ENCODE measurements at places on chromosomes 11 and 22. TPM values are rescaled to one million over a fixed set of nuclear protein-coding genes. Genes with fewer than 3 reads are reported as not detected.
A peak's percentile ranks its signal among the peaks of the same experiment; 100 is the strongest.

DNA sequence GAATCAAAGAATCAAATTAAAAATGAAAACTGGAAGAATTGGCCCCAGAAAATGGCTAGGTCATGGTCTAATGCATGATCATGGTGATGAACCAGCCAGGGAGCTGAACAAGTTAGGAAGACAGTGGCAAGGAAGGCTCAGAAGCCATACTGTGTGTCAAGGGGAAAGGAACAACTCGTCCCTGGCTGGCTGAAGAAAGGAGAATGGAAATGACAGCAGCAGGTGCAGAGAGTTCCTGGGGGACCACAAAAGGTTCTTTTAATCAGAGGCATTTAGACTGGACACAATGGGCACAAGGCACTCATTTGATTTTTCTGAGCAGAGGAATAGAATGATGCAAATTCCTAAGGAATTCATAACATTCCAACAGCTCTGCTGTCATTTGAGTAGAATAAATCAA, 209.9 kb downstream of the LARGE1 start:
- no peaks in the 10 kb centered on the region for H3K27me3 ChIP-seq
- DNase-seq: no peak
- H3K27ac ChIP-seq: no peak overlapping the region
- no peak overlapping the region for H3K4me3 ChIP-seq
- H3K36me3 ChIP-seq: no peaks in the 10 kb centered on the region

DNA sequence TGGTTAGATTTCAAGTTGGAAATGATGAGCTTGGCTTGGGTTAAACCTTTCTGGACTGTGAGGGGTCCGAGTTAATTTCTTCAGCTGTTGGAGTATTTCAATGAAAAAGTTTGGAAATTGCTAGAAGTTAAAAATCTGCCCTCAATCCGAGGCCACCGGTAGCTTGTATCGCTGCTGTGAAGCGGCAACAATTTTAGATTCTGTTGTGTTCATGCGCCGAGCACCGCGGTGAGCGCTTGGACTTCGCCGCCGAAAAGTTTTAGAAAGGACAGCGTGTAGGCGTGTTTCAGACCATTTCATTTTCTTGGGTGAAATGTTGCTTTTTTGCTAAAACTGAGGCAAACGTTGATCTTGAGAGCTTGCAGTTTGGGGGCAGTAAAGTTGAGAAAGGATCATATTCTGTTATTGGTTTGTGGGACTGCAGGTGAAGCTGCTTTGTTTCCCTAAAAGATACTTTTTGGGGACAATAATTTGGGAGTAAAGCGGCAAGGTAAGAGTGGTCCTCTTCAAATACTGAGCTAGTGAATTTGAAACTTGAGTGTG, 928 bp downstream of the FBXO7 start:
- H3K27me3 ChIP-seq: no peaks in the 10 kb centered on the region
- H3K4me1 ChIP-seq: no peaks in the 10 kb centered on the region
- no peaks in the 10 kb centered on the region for H3K36me3 ChIP-seq

DNA sequence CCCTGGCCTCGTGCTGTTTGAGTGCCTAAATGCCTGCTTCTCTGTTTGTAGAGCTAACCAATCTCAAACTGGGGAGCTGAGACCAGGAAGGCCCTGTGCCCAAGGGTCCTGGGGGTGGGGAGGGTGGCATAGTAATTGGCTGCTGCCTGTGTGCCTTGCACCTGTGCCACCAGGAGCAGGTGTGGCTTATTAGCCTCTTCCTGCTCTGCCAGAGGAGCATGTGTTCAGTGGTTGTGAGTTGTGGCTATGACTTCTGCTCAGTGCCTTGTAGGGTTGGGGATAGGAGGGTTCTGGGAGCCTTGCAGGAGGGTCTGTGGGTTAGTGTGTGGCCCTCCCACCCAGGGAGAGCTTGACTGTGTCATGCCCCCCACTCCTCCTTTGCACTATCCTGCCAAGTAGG, 109.2 kb downstream of the ZBTB16 start:
- DNase-seq: no peak
- no peaks in the 10 kb centered on the region for H3K36me3 ChIP-seq
- peak overlapping the region; percentile 99 for H3K27ac ChIP-seq

DNA sequence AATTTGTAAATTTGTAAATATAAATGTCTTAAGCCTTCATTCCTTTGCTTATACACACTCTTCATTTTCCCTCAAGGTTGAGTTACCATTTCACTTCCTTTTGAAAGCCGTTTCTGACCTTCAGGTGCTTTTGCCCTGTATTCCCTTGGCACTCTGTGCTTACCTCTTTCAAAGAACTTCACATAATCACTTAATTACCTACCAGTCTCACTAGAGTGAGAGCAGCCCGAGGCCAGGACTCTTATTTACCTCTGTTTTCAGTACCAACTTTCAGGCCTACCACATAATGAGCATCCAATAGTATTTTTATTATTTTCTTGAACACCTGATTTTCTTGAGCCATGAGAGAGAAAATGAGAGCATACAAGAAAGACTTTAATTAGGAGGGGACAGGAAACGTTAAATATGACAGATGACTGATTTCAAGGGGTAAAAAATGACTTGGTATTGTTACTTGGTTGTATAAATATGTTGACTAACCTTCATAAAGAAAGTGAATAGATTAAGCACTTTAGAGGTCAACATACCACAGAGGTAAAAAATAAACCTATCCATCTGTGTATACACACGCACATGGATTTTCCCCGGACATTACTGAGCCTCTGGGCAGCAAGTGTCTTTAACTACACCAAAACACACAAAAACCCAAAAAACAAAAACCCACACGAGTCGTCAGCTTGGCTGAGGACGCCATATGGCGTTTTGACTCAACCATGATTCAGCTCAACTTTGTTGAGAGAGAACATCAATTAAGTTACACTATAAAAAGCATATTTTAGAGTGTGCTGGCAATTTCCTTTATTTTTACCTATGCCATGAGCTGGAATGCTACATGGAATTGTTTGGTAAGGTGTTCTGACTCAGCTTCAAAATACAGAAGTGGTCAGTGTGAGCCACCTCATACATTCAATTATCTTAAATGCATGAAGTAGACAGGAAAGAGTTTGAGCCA, 7.6 kb downstream of the ATXN10 start:
- H3K27me3 ChIP-seq: no peaks in the 10 kb centered on the region
- no peak overlapping the region for H3K4me3 ChIP-seq
- H3K4me1 ChIP-seq: peaks cover 43% of the 10 kb centered on the region
- no peaks in the 10 kb centered on the region for H3K36me3 ChIP-seq
- no peak overlapping the region for H3K27ac ChIP-seq
- no peak for DNase-seq

Gene TEX12
- not detected for total RNA-seq

Gene C11orf21
- 35.5 TPM for total RNA-seq

Data from heart right ventricle (tissue), 16 donors.